Regular cardiac myocyte (primary cell): ENCODE measurements at places on chromosomes 13 and 19. TPM values are rescaled to one million over a fixed set of nuclear protein-coding genes. Genes with fewer than 3 reads are reported as not detected.

The IL17D gene
- total RNA-seq: 1.3 and 3.1 TPM in 2 replicates

The ZNF763 gene
- total RNA-seq: 1.2 and 2.8 TPM in 2 replicates

The LGALS14 gene
- total RNA-seq: not detected in 2 replicates

The ZNF331 gene
- 9.6 and 17.5 TPM in 2 replicates for total RNA-seq

The PTPRH gene
- 6.5 and 21.4 TPM in 2 replicates for total RNA-seq

The ZNF626 gene
- 19.7 and 24.5 TPM in 2 replicates for total RNA-seq
